ENCODE measurements at places on chromosomes 13 and 19. TPM values are rescaled to one million over a fixed set of nuclear protein-coding genes. Genes with fewer than 3 reads are reported as not detected.

The DPRX gene
- not detected for total RNA-seq

The CEACAM8 gene
- total RNA-seq: not detected

The PRRG2 gene
- 2.4 TPM for total RNA-seq

The ZNF229 gene
- total RNA-seq: not detected

The RNF225 gene
- 0.77 TPM for total RNA-seq
